ENCODE measurements at places on chromosomes 2 and 18.

DNA sequence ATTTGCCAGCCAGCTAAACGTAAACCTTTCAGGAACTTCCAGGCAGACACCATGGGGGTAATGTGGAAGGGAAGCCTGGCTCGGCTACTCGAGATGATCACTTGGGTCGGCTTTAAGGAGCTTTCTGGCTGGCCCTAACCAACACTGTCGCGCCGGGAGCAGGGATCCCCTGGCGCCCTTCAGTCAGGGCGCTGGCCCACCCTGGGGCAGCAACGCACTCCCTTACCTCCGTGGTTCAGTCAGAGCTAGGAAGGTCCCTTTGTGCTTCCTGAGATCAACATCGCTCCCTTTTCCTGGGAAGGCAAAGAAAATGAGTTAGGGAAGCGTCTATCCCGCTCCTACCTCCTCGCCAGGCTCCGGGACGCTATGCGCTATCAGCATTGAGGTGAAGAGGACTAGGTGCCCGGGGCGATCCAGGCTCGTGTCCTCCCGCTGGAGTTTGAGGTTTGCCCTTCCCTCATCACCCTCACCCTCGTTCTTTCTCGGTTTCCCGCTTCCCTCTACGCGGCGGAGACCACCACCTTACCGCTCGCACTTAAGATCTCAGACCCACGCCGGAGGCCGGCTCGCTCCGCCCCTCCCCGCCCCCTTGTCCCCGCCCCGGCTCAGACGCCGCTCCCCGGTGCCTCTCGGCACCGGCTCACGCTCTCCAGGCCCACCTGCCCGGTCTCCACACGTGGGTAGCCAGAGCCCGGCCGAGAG is 449 bp upstream of the ATRAID start:
- DNase-seq: no peak

- peak; percentile 25 for DNase-seq
These were observed 125.3 kb downstream of the COL4A4 start for GRCh38 chr2:227038550-227039189.

DNA sequence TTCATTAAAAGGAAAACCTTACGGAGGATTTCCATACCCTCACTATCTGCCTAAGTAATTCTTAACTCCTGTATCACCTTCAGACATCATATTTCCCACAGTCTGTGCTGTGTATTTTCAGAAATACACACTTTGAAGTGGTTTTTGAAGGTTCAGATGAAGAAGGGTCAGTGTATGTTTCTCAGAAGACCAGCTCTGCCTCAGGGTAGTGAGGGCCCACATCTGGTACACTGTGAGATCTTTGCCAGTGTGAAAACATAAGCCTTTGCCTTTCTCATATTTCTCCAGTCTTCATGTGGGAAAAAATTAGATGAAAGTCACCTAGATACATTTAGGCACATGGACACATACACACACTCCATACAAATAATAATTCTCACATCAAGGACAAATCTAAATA is 408.4 kb downstream of the RIT2 start:
- DNase-seq: no peak

DNA sequence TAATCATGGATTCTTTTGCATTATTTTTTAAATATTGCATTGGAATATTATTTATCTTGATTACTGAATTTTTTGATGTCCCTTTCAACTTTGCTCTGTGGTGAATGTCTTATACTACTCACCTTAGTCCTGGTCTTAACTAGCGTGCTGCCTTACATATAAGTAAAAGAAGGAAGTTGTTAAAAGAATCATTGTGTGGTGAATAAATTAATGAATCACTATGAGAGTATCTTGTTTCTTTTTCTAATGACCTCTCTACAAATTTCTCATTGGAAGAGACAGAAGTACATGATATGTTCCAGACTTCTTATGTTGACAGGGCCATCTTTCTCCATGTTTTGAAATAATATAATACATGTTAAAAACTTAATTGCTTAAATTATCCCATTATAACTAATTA is 432.6 kb upstream of the MMADHC start:
- no peak for DNase-seq

- no peak for DNase-seq
These were observed 1083.2 kb downstream of the SOCS6 start for GRCh38 chr18:71371951-71372605.

- DNase-seq: peak; percentile 60
These were observed 24.2 kb upstream of the CASP8 start for GRCh38 chr2:201235860-201236811.

DNA sequence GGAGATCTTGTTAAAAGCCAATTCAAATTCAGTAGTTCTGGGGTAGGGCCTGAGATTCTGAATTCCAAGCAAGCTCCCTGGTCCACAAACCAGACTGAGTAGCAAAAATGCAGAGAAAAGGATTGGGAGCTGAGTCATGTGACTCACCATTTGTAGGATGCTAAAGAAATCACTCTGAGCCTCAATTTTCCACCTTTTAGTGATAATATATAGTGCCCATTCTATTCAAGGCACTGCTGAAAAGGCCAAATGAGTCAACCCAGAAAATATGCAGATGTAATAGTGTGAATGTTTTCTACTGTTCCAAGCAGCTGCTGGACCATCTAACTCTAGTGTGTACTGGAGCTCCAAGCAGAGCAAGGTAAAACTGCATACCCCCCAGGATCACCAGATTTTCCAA is 47.2 kb downstream of the SLC14A2 start:
- DNase-seq: no peak

GRCh38 chr2:50535971-50536759 is 495.8 kb downstream of the NRXN1 start:
- peak; percentile 14 for DNase-seq

DNA sequence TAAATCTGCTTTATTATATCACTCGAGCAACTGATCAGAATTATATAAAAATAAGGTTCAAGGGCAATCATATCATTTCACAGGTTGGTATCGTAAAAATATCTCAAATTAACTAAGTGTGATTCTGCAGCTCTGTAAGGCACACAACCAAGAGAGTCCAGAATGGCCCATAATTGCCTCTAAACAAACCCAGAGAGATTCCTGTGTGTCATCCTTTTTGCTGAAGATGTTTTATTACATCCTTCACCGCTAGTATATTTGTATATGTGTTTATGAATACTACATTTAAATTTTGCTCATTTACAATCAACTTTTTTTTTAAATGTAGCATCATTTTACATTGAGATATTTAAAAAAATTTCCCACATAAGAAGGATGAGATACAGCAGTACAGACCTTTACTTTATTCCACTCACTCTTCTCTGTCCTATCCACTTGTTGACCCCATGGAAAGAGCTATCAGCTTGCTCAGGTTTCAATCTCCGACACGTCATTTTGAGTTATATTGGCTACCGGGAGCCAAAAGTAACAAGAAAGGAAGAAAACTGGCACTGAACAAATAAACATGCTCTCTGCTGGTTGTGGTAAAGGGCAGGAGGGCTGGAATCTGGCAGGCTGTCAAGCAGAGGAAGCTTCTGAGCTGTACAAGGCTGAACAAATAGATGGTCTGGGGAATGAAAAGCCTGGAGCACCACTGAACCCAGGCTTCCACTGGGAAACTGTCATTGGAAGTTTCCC is 23.1 kb downstream of the PLA2R1 start:
- no peak for DNase-seq

- no peak for DNase-seq
These were observed 72.5 kb downstream of the WDR7 start for GRCh38 chr18:56723706-56724105.

DNA sequence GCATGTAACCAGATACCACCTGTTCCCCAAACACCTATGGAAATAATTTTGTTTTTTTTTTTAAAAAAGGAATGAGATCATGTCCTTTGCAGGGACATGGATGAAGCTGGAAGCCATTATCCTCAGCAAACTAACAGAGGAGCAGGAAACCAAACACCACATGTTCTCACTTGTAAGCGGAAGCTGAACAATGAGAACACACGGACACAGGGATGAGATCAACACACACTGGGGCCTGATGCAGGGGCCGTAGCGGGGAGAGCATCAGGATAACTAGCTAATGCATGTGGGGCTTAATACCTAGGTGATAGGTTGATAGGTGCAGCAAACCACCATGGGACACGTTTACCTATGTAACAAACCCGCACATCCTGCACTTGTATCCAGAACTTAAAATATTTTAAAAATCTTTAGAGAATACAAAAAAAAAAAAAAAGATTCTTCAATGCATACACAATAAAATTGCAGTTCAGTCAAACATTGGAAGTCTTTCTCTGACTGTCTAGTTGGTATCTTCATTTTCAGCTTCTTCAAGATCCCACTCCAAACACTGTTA is 11.6 kb upstream of the CASP10 start:
- no peak for DNase-seq
